HCT116 (cell line): ENCODE measurements at places on chromosomes 6 and 20. TPM values are rescaled to one million over a fixed set of nuclear protein-coding genes. Genes with fewer than 3 reads are reported as not detected.

IMPG1 gene
- not detected for total RNA-seq

PRRT1 gene
- total RNA-seq, result 6.1 TPM

OR2H1 gene
- total RNA-seq, result not detected

DNA sequence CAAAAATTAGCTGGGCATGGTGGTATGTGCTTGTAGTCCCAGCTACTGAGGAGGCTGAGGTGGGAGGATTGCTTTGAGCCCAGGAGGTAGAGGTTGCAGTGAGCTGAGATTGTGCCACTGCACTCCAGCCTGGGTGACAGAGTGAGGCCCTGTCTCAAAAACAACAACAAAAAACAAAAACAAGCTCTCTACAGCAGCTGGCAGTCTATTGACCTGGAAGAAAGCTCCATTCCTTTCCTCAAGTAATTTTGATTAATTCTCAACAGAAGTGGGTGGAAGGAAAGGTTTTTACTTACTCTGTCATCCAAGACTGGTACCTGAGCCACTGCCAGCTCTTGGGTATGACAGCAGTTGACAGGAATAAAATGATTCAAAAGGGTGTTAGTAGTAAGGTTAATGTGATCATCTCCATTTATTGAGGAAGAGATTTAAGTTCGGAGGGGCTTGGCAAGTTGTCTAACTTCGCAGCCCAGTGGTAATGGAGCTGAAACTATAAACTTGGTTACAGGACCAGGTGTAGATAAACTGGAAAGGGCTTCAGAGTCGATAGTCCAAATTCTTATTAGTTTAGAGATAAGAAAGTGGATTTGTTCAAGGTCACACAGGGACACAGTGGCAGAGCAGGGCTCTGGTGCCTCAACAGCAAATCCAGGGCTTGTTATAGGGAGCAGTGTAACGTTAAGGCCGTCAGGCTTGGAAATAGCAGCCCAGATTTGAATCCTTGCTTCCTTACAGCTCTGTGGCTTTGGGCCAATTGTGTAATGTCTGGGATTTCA is 14.8 kb downstream of the SRSF3 start:
- DNase-seq, result no peak

GRCh38 chr6:145721144-145721543 is 14.2 kb downstream of the EPM2A start:
- DNase-seq, result no peak

DNA sequence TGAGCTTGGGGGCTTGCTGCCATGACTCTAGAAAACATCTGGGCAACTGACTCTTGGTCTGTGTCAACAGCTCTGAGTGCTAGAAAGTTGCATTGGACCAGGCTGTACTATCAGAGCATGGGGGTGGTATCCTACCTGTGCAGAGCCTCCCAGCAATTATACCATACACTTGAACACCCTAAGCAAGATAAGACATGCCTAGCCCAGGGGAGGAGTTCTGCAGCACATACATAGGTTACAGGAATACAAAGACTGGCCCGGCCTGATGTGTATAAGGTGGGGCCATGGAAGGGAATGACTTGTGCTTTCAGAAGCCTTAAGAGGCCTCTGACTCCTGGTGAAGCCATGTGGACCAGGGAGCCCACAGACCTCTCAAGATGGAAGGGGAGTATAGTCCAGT is 11.4 kb upstream of the MOCS1 start:
- DNase-seq, result no peak

DNA sequence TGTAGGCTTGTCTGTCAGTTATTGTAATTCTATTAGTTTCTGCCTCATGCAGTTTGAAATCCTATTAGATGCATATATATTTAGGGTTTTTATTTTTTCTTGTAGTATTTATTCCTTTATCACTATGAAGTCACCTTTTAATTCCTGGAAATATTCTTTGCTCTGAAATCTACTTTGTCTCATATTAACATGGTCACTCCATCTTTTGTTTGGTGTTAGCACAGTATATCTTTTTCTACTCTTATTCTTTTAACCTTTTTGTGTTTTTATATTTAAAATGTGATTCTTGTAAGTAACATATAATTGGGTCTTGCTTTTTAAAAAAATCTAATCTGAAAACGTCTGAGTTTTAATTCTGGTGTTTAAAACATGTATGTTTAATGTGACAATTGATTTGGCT is 121.6 kb downstream of the GJA10 start:
- DNase-seq, result no peak

DNA sequence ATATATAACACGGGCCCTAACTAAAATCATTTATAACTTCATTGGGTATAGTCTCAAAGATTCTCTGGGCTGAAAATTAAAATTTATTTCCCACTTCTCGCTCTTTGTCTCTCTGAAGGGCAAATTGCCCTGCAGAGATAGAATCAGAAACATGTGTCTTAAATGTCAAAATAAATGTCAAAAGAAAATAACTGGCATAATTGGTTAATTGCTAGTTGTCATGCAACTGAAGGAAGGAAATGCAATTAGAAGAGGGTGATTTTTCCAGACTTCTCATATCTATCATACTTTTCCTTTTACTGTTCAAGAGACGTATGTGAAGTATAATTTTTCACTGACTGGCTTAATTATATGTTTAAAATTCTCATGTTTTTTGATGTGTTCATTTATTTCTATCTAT is 80.3 kb upstream of the HMGCLL1 start:
- DNase-seq, result no peak
